Body of pancreas (tissue), 4 donors: ENCODE measurements at places on chromosomes 1 and 21. TPM values are rescaled to one million over a fixed set of nuclear protein-coding genes. Genes with fewer than 3 reads are reported as not detected.

- no peak for DNase-seq
Observed at GRCh38 chr1:200755456-200755855, 16.8 kb downstream of the CAMSAP2 start.

The HUNK gene
- total RNA-seq, result 9.2 TPM

The NPL gene
- total RNA-seq, result 0.99 TPM

The GPA33 gene
- total RNA-seq, result 1.6 TPM

The SLC25A34 gene
- total RNA-seq, result 5.7 TPM
